Naive B cell (primary cell): ENCODE measurements at places on chromosomes 12 and 14.
A peak's percentile ranks its signal among the peaks of the same experiment; 100 is the strongest.

- DNase-seq = no peak
- H3K36me3 ChIP-seq = no peaks in the 10 kb centered on the region
- H3K4me3 ChIP-seq = no peak overlapping the region
- H3K4me1 ChIP-seq = no peaks in the 10 kb centered on the region
Measured at GRCh38 chr12:71276541-71276940, 118.7 kb upstream of the TSPAN8 start.

DNA sequence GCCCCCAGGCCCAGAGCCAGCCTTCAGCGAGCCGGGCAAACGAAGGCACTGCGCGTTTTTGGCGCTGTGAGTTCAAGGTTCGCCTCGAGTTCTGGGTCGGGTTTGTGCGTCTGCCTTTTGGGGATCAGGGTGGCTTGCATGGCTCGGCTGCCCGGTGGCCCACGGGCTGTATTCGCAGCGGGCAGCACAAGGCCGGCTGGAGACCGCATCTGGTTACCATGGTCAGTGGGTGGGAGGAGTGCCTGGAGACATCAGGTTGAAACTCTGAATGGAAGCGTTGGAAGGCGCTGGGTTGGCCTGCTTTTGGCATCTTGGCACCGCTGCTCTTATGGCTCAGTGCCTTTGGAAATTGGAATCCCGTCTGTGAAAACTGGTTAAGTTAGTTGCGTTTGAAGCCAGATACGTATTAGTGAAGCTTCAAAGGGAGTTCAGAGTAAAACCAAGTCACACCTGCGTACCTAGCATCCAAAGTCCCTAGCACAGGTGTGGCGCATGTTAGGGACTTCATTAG is 50.9 kb downstream of the SNAPC1 start:
- H3K27me3 ChIP-seq = peaks cover 69% of the 10 kb centered on the region
- no peak overlapping the region for H3K27ac ChIP-seq
- H3K4me1 ChIP-seq = peaks cover 12% of the 10 kb centered on the region
- no peak for DNase-seq

DNA sequence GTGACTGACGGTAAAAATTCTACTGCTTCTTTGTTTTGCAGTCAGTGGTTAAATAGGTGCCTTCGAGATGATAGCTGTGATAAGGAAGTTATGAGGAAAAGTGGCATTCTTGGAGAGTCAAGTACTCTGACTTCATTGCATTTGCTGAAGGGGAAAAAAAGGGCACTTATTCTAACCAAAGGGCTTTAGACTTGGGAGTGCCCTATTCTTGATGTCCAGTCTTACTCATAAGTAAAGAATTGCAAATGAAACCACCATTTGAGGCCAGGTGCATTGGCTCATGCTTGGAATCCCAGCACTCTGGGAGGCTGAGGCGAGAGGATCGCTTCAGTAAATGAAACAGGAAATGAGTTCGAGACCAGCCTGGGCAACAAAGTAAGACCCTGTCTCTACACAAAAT is 40.3 kb downstream of the BRAP start:
- H3K36me3 ChIP-seq = peaks cover 13% of the 10 kb centered on the region
- peaks cover 6% of the 10 kb centered on the region for H3K4me1 ChIP-seq
- H3K4me3 ChIP-seq = no peak overlapping the region
- H3K27me3 ChIP-seq = no peaks in the 10 kb centered on the region
- no peak overlapping the region for H3K27ac ChIP-seq
- DNase-seq = no peak

DNA sequence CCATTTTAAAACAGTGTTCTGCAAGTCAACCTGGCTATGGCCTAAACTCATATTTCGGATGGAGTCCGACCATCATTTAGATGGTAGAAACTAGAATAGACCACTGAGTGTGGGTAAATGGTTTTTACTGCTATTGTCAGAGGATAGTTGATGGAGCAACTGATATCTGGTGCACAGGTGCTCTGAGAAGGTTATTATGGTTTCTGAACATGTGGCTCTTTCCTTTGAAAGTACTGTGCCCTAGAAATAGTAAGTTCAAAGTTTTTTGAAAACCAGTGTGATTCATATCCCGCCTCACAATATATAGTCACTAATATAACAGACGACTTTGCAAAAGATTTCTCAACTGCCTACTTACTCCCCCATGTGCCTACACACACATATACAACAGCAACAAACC is 64.4 kb upstream of the BTG1 start:
- no peak for DNase-seq
- peaks cover 5% of the 10 kb centered on the region for H3K36me3 ChIP-seq

- no peaks in the 10 kb centered on the region for H3K36me3 ChIP-seq
- no peak overlapping the region for H3K27ac ChIP-seq
- peaks cover 22% of the 10 kb centered on the region for H3K4me1 ChIP-seq
- H3K4me3 ChIP-seq = peak overlapping the region; percentile 22
Measured at GRCh38 chr12:56260380-56260779, 2.2 kb upstream of the ANKRD52 start.

- H3K36me3 ChIP-seq = no peaks in the 10 kb centered on the region
- H3K27ac ChIP-seq = no peak overlapping the region
- peaks cover 38% of the 10 kb centered on the region for H3K27me3 ChIP-seq
- DNase-seq = no peak
Measured at GRCh38 chr14:22433069-22433468, 156.0 kb downstream of the DAD1 start.

DNA sequence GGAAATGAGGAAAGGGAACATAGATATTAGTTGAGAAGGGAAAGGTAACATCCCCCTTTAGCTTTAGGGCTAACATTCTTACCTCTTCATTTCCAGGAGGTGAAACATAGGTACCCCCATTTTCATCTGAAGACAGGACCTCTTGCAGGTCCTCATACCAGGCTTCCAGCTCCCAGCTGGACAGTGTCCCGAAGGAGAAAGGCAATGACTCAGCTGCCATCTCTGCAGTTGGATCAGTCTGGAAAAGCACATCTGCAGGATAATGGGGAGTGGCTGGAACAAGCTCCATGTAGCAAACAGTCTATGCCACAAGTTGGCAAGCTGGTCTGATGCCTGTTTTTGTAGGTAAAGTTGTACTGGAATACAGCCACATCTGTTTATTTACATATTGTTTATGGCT is 3.1 kb downstream of the DDIT3 start:
- no peaks in the 10 kb centered on the region for H3K27me3 ChIP-seq
- H3K4me1 ChIP-seq = peaks cover 45% of the 10 kb centered on the region
- peak overlapping the region; percentile 75 for H3K27ac ChIP-seq
- H3K4me3 ChIP-seq = peak overlapping the region; percentile 96
- DNase-seq = no peak

GRCh38 chr14:49920935-49921334 is 28.1 kb downstream of the ARF6 start:
- H3K27me3 ChIP-seq = no peaks in the 10 kb centered on the region
- peak; percentile 54 for DNase-seq
- H3K27ac ChIP-seq = peak overlapping the region; percentile 90
- H3K4me1 ChIP-seq = peaks cover 43% of the 10 kb centered on the region

GRCh38 chr12:84643993-84644392 is 268.6 kb downstream of the SLC6A15 start:
- H3K27ac ChIP-seq = no peak overlapping the region
- H3K4me1 ChIP-seq = no peaks in the 10 kb centered on the region
- no peak overlapping the region for H3K4me3 ChIP-seq
- no peak for DNase-seq
- H3K36me3 ChIP-seq = no peaks in the 10 kb centered on the region
- no peaks in the 10 kb centered on the region for H3K27me3 ChIP-seq

- no peak for DNase-seq
- peaks cover 43% of the 10 kb centered on the region for H3K27me3 ChIP-seq
- peaks cover 5% of the 10 kb centered on the region for H3K4me1 ChIP-seq
- no peak overlapping the region for H3K27ac ChIP-seq
- no peak overlapping the region for H3K4me3 ChIP-seq
Measured at GRCh38 chr14:103128631-103129300, 5.5 kb downstream of the TNFAIP2 start.

DNA sequence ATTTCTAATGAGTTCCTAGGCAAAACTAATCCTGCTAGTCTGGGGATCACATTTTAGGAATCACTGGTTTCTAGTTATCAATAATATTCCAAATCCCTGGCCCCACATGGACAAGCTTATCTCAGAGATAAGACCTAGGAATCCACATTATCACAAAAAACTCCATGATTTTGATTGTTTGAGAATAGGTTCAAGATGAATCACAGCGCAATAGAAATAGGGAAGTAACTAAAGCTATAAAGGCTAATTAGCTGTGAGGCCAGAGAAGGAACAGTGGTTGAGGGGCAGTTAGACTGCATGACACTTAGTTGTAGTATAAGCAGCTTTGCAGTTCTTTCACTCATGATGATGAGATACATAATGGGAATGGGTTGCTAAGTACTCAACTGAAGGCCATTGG is 13.1 kb upstream of the ATP5F1B start:
- H3K4me1 ChIP-seq = no peaks in the 10 kb centered on the region
- no peak overlapping the region for H3K27ac ChIP-seq
- peaks cover 6% of the 10 kb centered on the region for H3K36me3 ChIP-seq
- no peaks in the 10 kb centered on the region for H3K27me3 ChIP-seq
- no peak for DNase-seq

GRCh38 chr14:101219896-101220703 is 316.6 kb upstream of the RTL1 start:
- H3K27ac ChIP-seq = no peak overlapping the region
- H3K4me3 ChIP-seq = no peak overlapping the region
- no peaks in the 10 kb centered on the region for H3K27me3 ChIP-seq

DNA sequence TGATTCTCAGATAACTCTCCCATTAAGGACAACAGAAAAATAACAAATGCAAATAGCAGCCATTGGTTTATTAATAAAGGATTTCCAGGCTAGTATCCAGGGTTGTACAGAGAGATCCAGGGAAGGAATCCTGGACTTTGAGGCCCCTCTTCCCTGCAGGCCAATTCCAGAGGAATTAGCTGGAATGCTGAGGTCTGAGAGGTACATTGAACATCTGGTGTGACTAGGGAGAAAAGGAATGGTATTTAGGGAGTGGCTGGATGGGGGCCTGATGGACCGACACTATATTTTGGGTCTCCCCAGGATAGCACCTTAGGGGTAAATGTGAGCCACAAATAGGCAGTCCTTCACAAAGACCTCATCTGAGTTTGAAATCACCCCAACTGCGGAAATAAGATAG is 924.5 kb downstream of the AACS start:
- no peak overlapping the region for H3K27ac ChIP-seq
- H3K36me3 ChIP-seq = no peaks in the 10 kb centered on the region
- peaks cover 17% of the 10 kb centered on the region for H3K27me3 ChIP-seq
- no peaks in the 10 kb centered on the region for H3K4me1 ChIP-seq
- DNase-seq = no peak
- no peak overlapping the region for H3K4me3 ChIP-seq
